ENCODE measurements at places on chromosomes 6 and 20.

DNA sequence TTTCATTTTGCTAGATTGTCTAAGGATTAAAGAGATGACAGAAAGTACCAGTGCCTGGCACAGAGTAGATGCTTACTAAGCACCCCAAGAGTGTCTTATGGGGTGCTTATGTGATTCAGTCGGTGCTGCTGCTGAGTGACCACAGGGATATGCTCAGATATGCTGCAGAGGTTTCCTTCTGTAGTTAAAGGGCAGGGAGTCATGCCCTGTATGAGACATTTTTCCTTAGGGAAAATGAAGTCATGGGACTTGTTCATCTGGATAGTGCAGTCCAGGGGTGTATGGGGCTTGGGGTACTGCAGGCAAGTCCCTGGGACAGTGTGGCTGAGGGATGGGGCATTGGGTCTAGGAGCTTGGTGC is 25.1 kb downstream of the TOX2 start:
- DNase-seq: no peak

DNA sequence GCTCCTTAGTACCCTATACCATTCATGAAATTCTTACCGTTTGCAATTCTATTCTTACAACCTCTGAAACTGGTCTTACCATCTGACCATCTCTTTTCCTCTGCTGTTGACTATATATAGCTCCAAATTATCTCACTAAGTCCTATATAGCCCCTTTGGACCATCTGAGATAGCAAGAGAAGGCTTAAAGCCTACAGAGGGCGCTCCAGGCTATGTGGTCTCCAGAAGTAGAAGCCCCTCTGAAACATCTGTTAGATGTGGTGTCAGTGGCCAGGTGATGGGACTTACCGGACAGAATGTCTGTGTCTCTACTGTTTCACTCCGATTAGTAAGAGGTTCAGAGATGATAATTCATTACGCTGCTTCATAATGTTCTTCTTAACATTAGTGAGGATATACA is 140.7 kb upstream of the BMP2 start:
- no peak for DNase-seq

DNA sequence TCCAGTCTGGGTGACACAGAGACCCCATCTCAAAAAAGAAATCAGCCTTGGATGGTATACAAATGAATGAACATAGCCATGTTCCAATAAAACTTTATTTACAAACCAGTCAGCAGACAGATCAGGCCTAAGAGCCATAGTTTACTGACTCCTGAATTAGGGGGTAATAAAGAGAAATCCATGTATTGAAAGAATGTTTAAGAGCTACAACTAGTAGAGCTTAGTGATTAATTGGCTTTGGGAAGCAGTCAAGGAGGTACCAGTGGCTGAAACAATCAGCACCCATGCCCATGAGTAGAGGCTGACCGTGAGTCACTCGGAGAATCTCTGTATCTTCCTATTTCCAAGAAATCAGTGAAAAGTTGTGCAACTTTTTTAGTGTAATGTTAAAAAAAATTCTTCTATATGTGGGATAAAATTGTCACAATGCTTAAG is 223.6 kb upstream of the RREB1 start:
- no peak for DNase-seq

GRCh38 chr6:44004136-44004535 is 123.1 kb downstream of the MRPL14 start:
- no peak for DNase-seq

- DNase-seq: no peak
Observed at GRCh38 chr6:105814745-105815536, 271.2 kb upstream of the PRDM1 start.

- DNase-seq: no peak
Observed at GRCh38 chr20:39294137-39294725, 332.1 kb downstream of the DHX35 start.

- DNase-seq: no peak
Observed at GRCh38 chr6:126361832-126362440, 22.0 kb downstream of the CENPW start.

DNA sequence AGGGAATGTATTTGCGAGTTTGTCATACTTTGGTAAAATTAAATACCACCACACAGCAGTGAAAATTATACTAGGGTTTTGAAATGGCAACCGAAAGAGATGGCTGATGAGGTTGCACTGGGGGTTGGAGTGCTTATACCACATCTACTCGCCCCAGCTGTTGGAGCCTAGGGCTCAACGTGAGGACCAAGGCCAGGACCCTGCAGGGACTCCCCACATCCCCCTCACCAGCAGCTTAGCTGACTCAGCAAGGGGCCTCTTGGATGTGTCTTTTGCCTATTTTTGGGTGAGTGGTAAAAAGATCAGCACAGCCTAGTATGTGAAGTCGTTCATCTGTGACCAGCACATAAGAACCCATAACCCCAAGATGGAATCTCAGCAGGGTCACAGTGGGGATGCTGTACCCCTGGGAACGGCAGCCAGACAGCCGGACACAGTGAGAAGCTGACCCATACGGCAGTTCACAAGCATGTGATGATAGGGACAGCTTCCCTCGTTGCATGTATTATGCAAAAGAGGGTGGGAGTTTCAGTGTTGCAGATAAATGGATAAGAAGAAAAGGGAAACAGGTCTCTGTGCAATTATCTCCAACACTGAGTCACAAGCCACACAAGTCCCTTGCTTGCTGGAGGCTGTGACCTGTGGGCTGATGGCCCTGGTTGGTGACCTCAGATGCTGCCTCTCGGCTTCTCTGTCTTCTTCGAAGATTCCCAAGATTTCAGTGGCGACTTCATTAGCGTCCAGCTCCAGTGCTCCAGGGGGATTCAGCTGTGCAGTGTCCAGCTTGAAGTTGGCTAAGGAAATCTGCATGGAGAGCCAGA is 20.9 kb upstream of the SPO11 start:
- DNase-seq: no peak
